ENCODE measurements at places on chromosomes 2 and 18.

DNA sequence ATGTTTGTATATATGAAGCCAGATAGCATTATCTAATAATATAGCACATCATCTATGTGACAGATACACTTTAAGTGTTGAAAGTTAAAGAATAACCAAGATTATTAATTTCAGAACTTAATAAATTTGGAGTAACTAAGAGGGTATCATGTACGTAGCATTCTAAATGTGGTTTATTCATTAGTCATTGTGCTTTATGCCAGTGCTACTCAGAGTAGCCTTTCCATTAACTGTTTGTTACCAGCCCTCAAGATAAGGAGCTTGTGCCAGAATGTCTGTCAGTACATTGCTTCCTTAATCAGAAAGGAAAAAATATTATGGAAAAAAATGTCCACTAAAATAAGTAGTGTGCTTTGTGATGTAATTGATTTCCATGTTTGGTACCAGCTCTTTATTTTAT, 94.9 kb upstream of the TWSG1 start:
- DNase-seq, result no peak

DNA sequence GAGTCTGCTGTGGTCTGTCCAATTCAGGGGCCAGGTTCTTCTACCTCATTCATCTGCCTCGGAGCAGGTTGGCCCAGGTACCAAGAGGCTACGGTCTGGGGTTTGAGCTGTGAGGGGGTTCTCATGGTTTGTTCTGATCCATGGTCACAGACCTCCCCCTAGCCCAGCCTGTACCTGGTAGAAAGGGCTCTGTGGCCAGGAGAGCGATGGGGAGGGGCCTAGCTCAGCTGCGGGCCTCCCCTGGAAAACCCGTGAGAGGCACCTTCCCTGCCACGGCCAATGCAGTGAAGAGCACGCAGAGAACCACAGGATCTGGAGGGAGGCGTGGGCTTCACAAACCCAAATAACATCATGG, 19.6 kb upstream of the ALLC start:
- no peak for DNase-seq

- DNase-seq, result no peak
These were observed 456.5 kb upstream of the CWC22 start for GRCh38 chr2:180463608-180464007.

GRCh38 chr18:46877329-46877987, 39.8 kb downstream of the PIAS2 start:
- no peak for DNase-seq

DNA sequence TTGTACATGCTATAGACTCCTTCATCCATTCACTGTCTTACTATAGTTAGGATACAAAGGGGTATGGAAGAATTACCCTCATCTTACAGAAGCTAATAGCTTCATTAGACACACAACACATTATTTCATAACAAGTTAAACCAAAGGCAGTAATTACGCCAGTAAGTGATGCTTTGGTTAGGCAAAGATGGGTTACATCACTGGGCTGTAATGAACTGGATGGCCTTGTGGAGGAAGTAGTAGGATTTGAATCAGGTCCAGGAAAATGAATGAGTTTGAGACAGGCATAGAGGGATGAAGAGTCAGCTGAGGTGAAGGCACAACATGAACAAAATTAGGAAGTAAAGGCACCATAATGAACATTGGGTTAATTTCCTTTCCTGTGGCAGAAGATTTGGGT, 80.1 kb downstream of the SOCS6 start:
- DNase-seq, result no peak

GRCh38 chr2:16128746-16129610, 188.6 kb downstream of the MYCN start:
- DNase-seq, result no peak

DNA sequence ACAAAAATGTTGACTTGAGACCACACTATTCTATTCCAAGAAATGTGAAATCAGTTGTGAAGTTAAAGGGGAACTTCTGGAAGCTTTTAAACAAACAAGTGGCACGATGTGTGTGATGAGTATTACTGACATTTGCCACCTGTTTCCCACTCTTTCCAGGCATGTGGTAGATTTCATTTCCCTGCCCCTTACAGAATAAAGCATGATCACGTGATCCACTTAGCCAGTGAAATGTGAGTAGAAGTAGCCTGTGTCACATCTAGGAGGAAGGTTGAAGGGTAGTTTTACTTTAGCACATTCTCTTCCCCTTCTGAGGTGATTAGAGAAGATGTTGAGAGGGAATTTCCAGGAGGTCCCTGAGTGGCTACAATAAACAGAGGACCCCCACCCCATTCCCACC, 3.8 kb downstream of the COL4A4 start:
- DNase-seq, result no peak

- no peak for DNase-seq
These were observed 80.6 kb downstream of the GFPT1 start for GRCh38 chr2:69306393-69306821.

DNA sequence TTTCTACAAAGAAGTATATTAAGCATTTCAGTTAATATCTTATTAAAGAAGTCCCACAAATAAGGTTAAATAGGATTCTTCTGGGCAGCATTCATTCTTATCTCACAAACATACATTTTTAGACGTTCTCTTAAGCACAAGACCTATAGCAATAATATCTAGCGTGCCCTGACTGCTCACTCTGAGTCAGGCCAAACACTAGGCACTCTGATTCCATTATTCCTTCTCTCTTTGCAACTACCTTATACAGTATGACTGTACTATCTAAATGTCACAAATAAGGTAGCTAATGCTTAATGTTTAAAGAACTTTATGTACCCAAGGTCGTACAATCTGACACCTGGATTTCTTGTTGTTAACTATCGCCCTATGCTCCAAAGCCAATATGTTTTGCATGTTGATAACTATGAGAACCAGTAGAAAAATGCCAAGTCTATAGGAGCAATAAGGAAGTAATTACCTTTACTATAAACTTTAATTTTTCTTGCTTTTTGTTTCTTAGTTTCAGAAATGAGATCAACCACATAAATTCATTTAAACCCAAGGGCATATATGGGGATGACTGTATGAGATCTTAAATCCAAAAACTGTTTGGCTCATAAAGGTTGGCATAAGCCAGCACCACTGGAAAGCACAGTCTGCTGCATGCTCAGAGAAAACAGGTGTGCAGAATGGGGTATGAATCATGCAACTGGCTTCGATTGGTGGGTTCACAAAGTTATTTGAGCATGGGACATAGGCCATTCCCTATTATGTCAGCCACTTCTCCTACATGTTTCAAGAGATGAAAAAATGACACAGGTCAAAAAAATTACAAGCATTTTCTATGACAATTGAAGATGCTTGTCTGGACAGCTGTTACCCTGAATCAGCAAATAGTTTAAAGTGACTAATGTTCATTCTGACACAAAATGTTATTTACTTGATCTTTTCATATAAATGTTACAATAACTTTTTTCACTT, 352.0 kb downstream of the IRS1 start:
- no peak for DNase-seq

GRCh38 chr18:69755041-69755440, 192.6 kb downstream of the CD226 start:
- DNase-seq, result no peak

DNA sequence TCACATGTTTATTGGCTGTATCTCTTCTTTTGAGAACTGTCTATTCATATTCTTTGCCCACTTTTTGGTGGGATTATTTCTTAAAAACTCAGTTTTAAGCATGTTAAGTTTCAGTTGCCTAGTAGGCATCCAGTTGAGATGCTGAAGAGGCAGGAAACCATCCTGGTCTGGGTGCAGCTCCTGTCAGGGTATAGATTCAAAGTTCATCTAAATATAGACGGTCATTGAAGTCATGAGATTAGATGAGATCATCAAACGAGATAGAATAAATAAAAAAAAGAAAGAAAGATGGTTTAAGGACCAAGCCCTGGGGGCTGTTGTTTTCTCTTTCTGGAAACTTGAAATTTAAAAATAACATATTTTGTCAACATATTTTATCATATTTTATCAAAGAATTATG, 9.2 kb upstream of the DNAH7 start:
- no peak for DNase-seq

DNA sequence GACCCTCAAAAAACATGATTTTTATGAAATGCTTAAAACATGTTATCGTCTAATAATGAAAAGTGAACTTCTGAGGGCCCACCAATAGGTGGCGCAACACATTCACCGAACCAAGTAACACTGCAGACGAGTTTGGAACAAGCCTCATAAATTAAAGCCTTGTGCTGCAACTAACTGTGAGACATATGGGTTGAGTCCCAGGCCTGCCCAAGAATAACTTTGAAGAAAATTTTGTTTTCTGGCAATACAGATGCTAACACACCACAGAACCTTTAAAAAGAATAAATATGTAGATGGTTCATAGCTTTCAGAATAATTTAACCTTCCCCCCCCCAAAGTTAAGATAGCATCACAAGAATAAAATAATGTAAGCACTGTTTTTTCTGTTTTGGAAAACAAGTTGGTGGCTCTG, 285.9 kb downstream of the RNF144A start:
- peak; percentile 27 for DNase-seq

GRCh38 chr2:234633581-234634230, 136.8 kb upstream of the ARL4C start:
- DNase-seq, result no peak

- DNase-seq, result no peak
These were observed 110.0 kb downstream of the LNPK start for GRCh38 chr2:175892046-175892445.

- no peak for DNase-seq
These were observed 36.9 kb upstream of the NCKAP5 start for GRCh38 chr2:133605011-133605765.

DNA sequence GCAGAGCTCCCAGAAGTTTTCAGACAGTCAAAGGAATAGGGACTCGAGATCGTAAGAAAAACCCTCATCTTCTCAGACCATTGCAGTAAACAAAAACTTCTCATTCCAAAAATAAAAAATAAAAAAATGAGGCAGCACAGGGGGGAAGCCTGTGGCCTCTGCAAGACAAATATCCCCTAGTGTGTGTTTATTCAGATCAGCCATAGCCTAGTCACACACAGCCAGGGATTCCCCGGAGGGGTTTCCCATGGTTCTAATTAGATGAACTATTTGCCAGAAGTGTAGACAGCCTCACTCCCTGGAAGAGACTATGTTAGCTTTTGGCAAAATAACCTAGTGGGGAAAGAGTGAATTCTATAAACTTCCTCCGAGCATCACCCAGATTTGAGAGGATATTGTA, 122.9 kb upstream of the KLF7 start:
- no peak for DNase-seq

- no peak for DNase-seq
These were observed 89.0 kb upstream of the SEC11C start for GRCh38 chr18:59050661-59051057.

DNA sequence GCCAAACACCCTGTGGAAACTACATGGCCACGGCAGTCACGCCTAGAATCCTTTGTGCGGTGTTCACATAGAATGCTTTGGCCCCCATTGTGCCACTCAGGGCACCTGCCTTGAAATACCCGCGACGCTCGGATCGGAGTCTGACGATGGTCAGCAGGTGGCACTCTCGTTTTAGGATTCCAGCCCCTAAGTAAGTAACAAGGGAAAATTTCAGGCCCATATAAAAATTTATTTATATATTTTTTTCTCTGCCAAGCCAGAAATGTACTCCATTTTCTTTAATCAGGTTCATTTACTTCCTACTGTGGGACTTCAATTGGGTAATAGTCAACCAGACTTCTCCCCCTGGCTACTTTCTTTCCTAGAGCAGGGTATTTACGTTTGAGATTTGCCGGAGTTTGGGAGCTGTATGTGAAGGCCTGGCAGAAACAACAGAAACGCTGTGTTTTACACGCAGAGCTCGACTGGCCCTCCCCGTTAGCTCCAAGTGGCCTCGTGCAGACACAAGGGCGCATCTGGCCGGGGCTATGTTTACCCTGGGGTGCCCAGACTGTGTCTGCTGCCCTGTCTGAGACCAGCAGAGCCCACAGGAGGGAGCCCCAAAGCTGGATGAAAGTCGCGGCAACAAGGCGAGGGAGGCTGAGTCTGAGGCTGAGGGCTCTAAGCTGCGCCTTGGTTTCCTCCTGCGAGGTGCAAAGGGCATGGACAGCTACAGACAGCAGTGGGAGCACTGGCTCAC, 41.6 kb downstream of the LRRC30 start:
- no peak for DNase-seq

GRCh38 chr2:127695491-127696472, 5.5 kb upstream of the SFT2D3 start:
- DNase-seq, result peak; percentile 33

- no peak for DNase-seq
These were observed 587.8 kb downstream of the ARHGAP15 start for GRCh38 chr2:143717053-143717452.

- no peak for DNase-seq
These were observed 55.9 kb downstream of the SDC1 start for GRCh38 chr2:20168727-20169696.

DNA sequence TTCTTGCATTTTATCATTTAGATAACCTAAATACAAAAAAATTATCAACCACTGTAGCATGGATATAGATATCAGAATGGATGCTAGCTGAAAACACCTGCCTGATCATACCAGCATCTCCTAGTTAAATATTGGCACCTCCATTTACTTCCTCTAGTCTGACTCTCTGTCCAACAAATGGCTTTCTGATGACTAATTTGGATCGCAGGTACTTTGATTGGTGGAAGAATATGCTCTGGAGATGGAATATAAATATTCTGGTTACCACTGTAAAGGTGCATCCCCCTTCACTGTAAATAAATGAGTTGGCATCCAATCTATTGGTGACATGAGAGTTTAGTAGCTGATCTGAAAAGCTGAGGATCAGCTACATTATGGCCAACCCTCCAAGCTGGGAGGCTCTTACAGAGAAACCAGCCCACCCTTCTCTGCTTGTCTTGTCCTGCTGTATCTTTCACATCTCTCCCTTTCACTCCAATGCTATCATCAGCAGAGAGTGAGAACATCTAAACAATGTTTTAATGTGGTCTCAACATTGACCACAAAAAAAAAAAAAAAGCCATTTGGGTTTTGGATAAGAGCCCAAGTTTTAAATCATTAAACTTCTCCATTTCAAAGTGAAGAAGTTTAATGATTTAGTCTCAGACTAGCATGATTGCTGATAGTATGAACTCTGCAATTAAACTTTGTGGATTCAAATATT, 90.5 kb downstream of the PMAIP1 start:
- no peak for DNase-seq

- no peak for DNase-seq
These were observed 108.5 kb upstream of the COL3A1 start for GRCh38 chr2:188865681-188866080.

- DNase-seq, result no peak
These were observed 27.6 kb downstream of the INPP5D start for GRCh38 chr2:233087713-233088112.
